NCI-H2081 (cell line): ENCODE measurements at places on chromosomes 6 and 20.

DNA sequence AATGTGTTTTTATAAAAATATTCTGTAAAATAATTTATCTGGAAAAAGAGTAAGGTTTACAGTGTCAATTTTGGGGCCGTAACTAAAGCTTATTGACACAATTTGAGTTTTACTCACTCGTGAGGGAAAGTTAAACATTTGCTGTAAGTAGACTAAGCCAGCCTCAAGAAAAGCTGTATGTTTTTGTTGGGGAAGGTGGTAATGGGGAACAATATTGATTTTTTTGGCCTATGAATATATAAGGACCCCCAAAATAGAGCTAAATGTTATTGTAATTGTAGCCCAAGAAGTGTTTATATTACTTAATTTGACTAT lies 1.4 kb downstream of the SENP6 start:
- no peak for DNase-seq

DNA sequence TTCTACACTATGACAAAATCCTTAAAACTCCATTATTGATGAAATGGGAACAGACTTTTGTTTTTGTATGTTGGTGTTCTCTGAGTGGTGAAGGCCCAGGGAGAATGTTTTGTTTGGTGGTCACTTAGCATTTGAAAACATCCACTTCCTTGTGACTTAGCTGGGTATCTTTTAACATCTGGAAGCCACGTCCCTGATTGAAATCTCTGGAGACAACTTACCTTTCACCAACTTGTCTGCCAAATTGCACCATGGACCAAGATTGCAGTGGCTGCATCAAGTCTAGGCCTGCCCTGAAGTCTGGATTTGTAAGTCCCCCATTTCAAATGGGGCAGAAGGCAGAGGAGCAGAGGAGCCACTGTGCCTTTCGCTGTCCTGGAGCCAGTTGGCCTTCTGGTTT lies 534 bp upstream of the EFCAB8 start:
- no peak for DNase-seq

DNA sequence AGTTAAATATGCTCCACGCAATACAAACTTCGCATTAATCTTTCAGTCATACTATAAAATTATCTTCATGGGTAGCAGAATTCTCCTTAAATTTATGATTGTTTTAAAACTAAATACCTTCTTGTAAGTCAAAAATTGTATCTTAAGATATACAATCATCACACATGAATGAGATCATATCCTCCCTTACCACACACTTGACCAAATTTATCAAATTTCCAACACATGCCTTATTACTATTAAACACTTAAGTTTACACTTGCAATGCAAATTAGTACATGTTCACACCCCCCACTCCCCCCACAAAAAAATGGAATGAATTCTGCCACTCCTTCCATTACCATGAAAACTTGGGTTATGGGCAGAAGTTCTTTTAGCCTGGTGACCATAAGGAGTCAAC lies 13.8 kb downstream of the RANBP9 start:
- DNase-seq = no peak

DNA sequence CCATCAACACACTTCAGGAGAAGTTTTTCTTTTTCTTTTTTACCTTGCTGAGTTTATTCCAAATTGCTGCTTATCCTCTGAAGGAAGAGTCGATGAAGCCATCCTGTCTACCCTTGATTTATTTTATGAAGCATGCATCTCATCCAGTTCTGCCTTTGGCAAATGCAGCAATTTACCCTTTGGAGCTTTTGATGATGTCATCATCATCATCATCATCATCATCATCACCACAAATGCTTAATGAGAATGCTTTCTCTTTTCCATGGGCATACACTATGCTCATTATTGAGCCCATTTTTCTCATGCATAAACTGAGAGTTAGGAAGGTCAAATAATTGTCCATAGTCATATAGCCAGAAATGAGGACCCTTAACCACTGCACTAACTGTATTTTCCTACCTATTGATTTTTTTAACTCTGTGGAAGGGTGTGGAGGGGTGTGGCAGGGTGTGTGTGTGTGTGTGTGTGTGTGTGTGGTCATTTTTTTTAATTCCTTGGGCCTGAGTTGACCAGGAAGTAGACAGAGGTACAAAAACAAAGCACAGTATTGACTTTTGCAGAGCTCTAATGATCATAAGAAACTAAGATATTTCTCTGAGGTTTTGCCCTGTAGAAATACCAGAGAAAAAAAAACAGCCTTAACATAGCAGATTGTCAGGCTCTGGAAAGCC lies 82.8 kb downstream of the COL9A1 start:
- no peak for DNase-seq

GRCh38 chr6:143288923-143289322 lies 161.6 kb downstream of the ADAT2 start:
- DNase-seq = no peak

DNA sequence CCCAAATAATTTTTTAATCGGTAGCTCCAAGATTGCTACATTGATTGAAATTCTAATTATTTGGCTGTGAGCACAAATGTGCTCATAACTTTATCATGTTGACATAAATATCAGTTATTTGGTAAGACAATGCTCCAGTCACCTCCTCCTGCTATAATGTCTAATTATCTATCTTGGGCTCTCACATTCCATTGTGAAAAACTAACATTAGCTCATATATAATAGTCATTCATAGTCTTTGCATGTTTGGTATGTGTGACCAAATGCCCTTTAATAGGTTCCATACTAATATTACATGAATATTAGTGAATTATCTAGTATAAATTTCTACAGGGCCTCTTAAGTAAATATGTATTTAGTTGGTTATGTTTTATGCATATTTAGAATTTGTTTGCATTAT lies 185.6 kb upstream of the MCHR2 start:
- no peak for DNase-seq
